ENCODE measurements at places on chromosomes 7 and 10. TPM values are rescaled to one million over a fixed set of nuclear protein-coding genes. Genes with fewer than 3 reads are reported as not detected.

GRCh38 chr7:107694386-107694785 is 33.8 kb downstream of the SLC26A4 start:
- H3K27ac ChIP-seq = no peak overlapping the region
- no peaks in the 10 kb centered on the region for H3K36me3 ChIP-seq
- DNase-seq = no peak
- H3K4me1 ChIP-seq = no peaks in the 10 kb centered on the region

DNA sequence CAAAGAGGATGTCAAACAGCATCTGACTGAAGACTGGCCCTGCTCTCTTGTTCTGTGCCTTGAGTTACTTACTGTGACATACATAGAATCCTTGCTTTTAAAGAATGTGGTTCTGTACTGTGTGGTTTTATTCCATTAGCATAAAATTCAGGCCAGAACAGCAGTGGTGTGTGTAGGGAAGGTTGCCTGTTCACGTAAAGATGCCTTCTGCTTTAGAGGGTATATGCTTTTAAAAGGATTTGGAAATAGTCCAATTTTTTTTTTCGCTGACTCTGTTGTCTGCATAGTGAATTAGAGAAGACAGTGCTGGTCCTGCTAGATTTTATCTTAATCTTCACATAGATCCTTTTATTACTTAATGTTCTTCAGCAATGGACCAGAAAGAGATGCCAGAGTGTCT is 470.8 kb upstream of the SEMA3A start:
- H3K27ac ChIP-seq = no peak overlapping the region
- no peak for DNase-seq
- no peak overlapping the region for H3K4me3 ChIP-seq
- no peaks in the 10 kb centered on the region for H3K27me3 ChIP-seq
- H3K36me3 ChIP-seq = no peaks in the 10 kb centered on the region
- H3K4me1 ChIP-seq = no peaks in the 10 kb centered on the region

DNA sequence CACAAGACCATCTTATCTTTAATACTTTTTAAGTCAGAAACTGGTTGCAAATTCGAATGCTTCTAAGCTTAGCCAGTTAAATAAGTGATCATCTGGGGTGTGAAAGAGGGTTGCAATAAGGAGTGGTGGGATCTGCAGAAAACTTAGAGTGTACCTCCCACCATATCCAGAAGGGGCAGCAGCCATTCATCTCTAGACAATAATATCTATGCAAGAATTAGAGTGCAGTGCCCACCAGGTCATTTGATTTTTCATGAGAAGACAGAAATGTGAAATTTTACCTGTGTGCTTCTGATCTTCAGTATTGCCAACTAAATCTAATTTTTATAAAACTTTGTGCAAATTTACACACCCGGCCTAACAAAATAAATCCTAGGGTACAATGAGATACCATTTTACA is 127.2 kb upstream of the SP4 start:
- no peak for DNase-seq
- H3K36me3 ChIP-seq = no peaks in the 10 kb centered on the region
- H3K27me3 ChIP-seq = no peaks in the 10 kb centered on the region
- H3K4me1 ChIP-seq = no peaks in the 10 kb centered on the region
- no peak overlapping the region for H3K4me3 ChIP-seq

DNA sequence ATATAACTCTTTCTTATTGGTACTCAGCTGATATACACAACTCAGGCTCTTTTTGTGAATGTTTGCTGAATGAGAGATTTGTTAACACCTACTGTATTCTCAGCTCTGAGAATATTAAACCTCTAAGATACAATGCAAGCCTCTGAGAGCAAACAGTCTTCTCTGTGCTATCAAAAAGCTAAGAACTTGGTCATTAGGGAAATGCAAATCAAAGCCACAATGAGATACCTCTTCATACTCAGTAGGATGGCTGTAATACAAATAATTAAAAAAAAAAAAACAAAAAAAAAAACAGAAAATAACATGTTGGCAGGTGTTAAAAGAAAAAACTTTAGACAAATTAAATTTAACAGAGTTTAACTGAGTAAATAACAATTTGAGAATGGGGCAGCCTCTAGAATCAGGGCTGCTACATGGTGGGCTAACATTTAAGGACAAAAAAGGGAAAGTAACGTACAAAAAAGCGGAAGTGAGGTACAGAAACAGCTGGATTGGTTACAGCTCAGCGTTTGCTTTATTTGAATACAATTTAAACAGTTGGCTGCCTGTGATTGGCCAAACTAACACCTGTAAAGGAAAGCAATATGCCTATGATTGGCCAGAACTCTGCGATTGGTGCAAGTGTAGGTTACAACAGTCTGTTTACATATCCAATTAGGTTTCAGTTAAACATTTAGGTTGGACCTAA is 14.8 kb upstream of the MTURN start:
- H3K27ac ChIP-seq = no peak overlapping the region
- H3K4me3 ChIP-seq = no peak overlapping the region
- no peak for DNase-seq
- H3K27me3 ChIP-seq = no peaks in the 10 kb centered on the region
- no peaks in the 10 kb centered on the region for H3K4me1 ChIP-seq
- no peaks in the 10 kb centered on the region for H3K36me3 ChIP-seq

- no peaks in the 10 kb centered on the region for H3K36me3 ChIP-seq
- no peak overlapping the region for H3K4me3 ChIP-seq
- H3K4me1 ChIP-seq = no peaks in the 10 kb centered on the region
- no peaks in the 10 kb centered on the region for H3K27me3 ChIP-seq
- no peak overlapping the region for H3K27ac ChIP-seq
Observed at GRCh38 chr10:23120001-23120934, 24.9 kb downstream of the MSRB2 start.

- H3K36me3 ChIP-seq = no peaks in the 10 kb centered on the region
- H3K4me3 ChIP-seq = no peak overlapping the region
- H3K4me1 ChIP-seq = no peaks in the 10 kb centered on the region
- no peaks in the 10 kb centered on the region for H3K27me3 ChIP-seq
Observed at GRCh38 chr7:28362812-28363211, 49.5 kb upstream of the CREB5 start.

- H3K4me1 ChIP-seq = no peaks in the 10 kb centered on the region
- no peak overlapping the region for H3K27ac ChIP-seq
- H3K27me3 ChIP-seq = no peaks in the 10 kb centered on the region
- DNase-seq = no peak
- no peaks in the 10 kb centered on the region for H3K36me3 ChIP-seq
- H3K4me3 ChIP-seq = no peak overlapping the region
Observed at GRCh38 chr10:111200505-111201186, 123.8 kb downstream of the ADRA2A start.

GRCh38 chr10:101110856-101111523 is 20.1 kb upstream of the TLX1 start:
- no peaks in the 10 kb centered on the region for H3K36me3 ChIP-seq
- H3K4me1 ChIP-seq = no peaks in the 10 kb centered on the region
- no peak overlapping the region for H3K27ac ChIP-seq
- H3K4me3 ChIP-seq = no peak overlapping the region
- H3K27me3 ChIP-seq = no peaks in the 10 kb centered on the region

DNA sequence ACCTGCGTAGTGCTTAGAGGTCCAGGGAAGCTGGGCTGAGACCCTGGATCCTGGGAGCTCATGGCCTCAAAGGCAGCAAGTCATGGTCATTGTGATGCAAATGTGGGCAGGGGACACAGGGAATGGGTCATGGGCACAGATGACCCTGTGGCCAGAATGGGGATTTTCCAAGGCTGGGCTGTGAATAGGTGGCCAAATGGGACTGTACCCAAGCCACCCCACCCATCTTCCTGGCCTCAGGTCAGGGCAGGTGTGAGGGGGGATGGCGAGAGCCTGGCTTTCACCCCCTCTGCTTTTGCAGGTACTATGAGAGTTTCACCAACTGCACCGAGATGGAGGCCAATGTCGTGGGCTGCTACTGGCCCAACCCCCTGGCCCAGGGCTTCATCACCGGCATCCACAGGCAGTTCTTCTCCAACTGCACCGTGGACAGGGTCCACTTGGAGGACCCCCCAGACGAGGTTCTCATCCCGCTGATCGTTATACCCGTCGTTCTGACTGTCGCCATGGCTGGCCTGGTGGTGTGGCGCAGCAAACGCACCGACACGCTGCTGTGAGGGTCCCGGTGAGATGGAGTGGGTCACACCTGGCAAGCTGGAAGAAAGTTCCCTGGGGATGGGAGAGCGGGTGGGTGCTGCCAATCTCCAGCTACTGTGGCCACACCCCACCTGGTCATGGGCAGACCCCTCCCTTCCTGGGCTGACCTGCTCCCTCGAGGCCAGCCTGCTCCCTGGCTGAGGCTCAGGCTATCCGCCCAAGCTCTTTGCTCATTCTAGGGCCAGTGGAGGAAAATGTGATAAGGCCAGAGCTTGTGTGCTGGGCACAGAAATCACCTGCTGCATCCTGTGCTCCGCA is 25.5 kb downstream of the RAMP3 start:
- H3K4me3 ChIP-seq = no peak overlapping the region
- peaks cover 5% of the 10 kb centered on the region for H3K27me3 ChIP-seq
- no peak overlapping the region for H3K27ac ChIP-seq

GRCh38 chr7:100675581-100676350 is 2.2 kb downstream of the GNB2 start:
- H3K27ac ChIP-seq = peak overlapping the region; percentile 89
- peak; percentile 89 for DNase-seq
- H3K4me3 ChIP-seq = peak overlapping the region; percentile 56
- no peaks in the 10 kb centered on the region for H3K27me3 ChIP-seq
- H3K36me3 ChIP-seq = peaks cover 28% of the 10 kb centered on the region

The VDAC2 gene
- total RNA-seq = 247 TPM

The LOXL4 gene
- not detected for total RNA-seq

The PHYHIPL gene
- total RNA-seq = not detected

Measured in CD8-positive, alpha-beta memory T cell (primary cell).